IPS DF 19.7 (cell line): ENCODE measurements at places on chromosomes 6 and 20.
A peak's percentile ranks its signal among the peaks of the same experiment; 100 is the strongest.

DNA sequence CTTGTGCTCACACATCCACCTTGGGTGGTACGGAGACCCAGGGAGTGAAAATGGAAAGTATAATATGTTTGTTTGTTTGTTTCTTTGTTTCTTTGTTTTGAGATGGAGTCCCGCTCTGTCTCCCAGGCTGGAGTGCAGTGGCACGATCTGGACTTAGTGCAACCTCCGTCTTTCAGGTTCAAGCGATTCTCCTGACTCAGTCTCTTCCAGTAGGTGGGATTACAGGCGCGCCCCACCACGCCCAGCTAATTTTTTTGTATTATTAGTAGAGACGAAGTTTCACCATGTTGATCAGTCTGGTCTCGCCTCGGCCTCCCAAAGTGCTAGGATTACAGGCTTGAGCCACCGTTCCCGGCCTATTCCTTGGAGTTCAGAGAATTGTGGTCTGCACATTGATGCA lies 115.4 kb downstream of the TRIM27 start:
- no peak for DNase-seq

DNA sequence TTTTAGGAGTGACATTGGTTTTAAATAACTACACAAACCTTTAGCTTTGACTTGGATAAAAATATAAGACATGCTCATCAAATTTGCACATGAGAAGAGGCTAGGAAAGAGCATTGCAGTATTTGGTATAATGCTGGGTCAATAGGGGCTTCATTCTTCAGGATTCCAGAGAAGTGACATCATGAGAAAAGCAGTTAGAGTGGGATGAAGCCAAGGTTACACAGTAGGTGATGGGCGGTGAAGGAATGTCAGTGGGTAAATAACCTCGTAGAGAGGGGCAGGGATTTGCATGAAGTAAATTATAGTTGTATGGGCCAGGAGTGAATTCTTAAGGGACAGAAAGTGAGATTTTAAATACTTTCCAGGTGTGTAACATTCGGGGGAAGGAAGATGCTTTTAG lies 216.2 kb downstream of the RFPL4B start:
- DNase-seq, result peak; percentile 65

- no peak for DNase-seq
Measured at GRCh38 chr6:142444881-142445301, 143.1 kb downstream of the ADGRG6 start.

DNA sequence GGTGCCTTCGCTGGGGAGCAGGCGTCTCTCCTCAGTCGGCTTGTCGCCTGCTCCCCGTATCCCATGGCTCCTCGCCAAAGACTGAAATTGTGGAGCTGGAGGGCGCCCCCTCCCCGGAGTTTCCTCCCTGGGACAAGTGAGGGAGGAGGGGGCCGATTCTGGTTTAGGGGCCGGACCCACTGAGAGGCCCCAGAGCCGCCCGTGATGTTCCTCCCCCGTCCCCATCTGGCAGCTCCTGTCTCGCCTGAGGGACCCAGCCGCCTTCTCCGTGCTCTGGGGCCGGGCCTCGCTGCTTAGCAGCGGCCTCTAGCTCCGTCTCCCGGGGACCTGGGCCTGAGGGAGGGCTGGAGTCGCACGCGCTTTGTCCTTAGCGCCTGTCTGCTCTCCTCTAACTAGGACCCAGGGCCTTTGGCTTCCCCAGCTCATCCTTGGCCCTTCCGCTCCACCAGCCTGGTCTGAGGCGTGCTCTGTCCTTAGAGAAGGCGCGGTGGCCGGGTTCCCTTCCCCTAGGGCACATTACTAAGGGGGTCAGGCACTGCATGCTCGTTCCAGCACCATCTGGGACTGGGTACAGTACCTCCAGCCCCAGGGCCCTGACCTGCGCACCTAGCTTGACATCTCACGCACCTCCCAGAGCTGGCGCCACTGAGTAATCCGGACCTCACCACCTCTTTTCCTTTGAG lies 29.7 kb downstream of the SLC12A5 start:
- DNase-seq, result peak; percentile 33

DNA sequence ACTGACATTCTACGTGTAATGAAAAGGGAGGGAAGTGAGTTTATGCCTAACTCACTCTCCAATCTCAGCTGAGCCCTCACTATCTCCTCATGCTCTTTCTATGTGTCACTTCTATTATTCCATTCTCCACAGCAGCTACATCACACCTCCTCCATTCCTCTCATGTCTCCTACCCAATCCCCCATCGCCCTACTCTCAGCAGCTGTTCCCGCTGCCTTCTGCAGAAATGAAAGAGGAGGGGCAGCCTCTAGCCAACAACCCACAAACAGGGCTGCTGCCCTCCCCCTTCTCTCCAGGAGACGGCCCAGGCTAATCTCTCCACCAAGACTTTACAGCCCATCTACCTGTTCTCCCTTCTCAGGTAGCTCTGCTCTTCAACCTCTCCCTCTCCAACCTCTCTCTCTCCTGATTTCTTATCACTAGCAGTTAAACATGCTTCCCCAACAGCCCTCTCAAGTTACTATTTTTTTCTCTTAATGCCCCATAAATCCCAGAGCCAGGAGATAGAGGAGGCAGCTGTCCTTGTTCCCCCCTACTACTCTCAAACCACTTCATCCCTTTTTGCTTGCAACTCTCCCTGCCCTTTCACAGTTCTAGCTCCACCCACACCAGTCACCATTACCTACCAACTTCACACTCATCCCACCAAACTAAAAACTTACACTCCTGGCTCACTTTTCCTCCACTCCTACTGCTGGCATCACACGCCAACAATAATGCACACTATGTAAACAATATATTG lies 136.5 kb downstream of the BTBD9 start:
- no peak for DNase-seq

DNA sequence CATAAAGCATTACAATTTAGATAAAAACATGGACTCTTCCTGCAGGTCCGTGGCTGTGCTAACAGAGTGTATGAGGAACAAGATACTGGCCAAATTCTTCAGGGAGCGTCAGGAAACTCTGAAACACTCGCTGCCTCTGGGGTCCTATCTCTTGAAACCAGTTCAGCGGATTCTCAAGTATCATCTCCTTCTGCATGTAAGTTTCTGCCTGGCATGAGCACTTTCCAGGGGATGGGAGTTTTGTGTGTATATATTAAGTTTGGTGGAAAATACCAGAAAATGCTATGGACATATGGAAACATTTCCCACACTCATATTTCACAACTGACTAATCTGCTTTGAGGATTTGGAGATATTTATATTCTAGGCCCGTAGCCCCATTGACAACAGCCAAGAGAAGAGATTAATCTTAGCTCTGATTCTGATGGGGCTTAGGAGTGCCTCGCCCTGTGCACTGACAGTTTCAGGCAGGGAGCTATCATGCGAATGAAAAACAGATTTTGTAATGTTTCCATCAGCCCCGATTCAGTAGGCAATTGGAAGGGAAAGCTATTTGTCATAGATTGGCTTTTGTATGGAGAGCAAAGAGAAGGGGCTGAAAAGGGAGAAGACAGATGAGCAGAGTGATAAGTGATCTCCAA lies 64.7 kb upstream of the MTHFD1L start:
- DNase-seq, result no peak

DNA sequence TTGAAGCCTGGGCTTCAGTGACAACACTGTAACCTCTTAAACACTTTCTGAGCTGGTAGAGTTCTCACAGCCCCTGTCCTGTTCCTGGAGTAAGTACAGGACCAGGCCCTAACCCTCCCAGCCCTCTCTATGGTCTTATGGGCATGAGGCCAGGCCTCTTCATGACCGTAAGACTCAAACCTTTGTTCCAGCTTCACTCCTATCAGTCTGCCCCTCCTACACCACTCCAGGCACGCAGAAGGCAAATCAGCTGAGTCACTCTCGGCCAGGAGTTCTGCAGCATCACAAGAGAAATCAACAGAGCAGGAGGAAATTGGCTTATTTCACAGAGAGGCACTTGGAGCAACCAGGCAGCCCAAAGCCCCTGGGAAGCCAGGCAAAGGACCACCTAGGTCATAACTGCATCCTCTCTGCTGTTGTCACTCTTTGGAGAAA lies 25.3 kb upstream of the CHD6 start:
- no peak for DNase-seq

DNA sequence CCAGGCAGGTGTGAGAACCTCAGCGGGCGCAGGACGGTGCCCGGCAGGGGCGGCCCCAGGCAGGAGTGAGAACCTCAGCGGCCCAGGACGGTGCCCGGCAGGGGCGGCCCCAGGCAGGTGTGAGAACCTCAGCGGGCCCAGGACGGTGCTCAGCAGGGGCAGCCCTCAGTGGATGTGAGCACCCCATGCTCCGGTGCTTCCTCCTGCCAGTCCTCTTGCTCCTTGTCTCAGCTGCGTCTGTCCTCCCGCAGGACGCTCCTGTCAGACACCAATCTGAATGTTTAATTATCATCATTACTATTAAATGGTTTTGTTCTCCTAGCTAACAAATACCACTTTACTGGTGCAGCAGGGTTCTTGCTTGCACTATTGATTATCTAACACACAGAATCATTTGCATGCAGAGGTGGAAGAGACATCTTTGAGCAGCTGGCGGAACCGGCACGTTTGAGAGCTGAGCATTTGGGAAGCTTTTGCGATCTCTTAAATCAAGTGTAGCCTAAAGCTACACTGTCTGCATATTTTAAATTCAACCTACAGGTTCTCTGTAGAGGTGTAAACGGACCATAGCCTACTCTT lies 39.4 kb upstream of the DACT2 start:
- no peak for DNase-seq

- no peak for DNase-seq
Measured at GRCh38 chr6:149336609-149336928, 19.1 kb downstream of the TAB2 start.

- DNase-seq, result peak; percentile 42
Measured at GRCh38 chr20:33209789-33210188, 7.4 kb upstream of the BPIFA3 start.

DNA sequence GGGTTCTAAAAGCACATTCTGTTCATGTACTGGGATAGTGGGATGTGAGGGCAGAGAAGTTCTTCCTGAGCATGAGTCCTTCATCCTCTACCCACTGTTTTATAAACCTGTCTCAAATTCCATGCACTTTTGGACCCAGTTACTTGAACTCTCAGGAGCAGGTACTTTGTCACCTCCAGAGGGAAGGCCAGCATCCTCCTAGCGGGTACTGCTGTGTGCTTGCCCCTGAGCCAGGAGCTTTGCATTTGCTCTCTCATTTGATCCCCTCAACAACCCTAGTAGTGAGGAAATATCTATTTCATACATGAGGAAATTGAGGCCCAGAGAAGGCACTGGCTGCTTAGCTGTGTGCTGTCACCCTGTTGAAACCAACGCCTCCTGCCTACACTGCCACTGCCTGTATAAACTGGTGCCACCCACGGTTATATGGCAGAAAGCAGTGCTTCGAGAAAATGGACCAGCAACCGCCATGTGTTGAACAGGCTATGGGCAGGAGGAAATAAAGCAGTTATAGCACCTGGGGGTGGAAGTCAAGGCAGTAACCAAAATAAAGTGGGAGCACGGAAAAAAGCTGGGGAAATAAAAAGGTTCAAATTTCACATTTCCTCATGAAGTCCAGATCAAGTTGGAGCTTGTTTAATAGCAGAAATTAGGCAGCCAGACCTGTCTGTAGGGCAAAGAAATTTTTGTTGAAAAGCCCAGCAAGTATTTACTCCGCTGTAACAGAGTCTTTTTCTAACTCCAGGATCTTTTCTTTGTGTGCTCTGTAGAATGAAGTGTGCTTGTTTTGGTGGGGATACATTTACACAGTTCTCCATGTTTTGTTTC lies 38.0 kb downstream of the KLHL31 start:
- no peak for DNase-seq

DNA sequence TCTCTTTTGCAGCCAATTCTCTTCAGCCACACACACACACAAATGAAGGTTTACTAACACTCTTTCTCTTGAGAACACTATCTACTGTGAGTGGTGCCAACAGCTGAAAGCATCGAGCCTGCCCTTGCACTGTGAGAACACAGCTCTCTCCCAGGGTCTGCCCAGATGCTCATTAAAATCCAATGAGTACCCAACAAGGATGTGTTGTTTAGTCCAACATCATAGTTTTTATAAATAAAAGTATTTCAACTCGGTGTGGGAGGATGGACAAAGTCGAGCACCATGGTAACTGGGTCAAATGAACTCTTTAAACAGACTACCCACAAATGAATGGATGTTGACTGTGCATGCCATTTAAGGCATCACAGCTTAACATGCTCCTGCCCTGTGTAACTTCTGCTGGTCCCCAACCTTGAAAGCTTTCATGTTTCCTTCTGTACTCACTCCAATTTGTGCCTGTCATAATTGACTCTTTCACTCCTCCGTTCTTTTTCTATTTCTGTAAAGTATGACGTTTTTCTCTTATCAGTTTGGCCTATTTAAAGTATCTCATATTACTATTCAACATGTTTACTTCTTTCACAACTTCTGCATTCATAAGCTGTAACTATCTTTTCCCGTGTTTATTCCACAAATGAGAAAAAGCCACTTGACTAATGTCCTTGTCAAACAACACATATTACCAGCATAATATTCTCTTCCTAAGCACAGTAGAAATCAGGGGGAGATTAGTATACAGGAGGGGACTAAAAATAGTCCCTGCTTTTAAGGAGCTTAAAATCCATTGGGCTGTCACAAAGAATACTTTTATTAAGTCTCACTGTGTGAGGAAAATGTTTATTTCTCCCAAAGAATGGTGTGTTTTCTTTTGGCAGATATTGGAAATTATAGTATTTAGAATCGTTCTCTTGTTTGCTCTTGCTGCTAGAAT lies 215.4 kb downstream of the RFPL4B start:
- DNase-seq, result no peak

GRCh38 chr6:37704066-37704465 lies 6.4 kb upstream of the MDGA1 start:
- no peak for DNase-seq

DNA sequence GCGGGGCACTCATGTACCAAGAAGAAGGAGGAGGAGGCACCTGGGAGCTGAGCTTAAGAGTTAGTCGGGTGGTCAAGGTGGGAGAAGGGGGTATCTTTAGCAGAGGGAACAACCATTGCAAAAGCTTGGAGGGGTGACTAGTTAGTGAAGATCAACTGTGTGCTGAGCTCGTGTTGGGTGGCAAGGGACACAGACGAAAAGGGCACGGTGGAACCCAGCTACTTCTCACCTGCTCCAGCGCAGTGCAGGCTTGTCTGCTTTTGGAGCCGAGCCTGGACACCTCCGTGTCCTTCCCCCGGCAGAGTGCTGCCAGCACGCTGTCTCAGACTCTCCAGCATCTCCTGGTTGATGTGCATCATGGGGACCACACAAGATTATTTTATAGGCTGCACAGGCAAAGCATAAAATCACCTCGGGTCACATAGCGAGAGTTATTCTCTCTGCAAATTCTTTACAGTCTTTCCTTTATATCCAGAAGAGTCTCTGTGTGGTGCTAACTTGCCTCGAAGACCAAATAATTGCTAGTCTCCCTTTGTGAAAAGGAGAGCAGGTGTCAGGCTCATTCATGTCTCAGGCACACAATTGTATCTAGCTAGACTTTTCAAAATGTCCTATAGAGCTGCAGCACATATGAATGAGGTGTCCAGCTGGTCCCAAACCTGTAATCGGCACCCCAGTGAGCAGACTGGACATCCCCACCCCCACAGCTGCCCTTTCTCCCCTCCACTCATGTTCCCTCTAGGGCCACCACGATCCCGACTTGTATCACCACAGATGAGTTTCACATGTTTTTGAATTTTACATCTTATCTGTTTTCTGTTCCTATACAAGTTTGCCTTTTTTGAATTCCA lies 123.4 kb downstream of the CEBPB start:
- no peak for DNase-seq

- DNase-seq, result no peak
Measured at GRCh38 chr6:37554480-37554819, 54.8 kb upstream of the CCDC167 start.
